ENCODE measurements at places on chromosomes 12 and 14. TPM values are rescaled to one million over a fixed set of nuclear protein-coding genes. Genes with fewer than 3 reads are reported as not detected.
A peak's percentile ranks its signal among the peaks of the same experiment; 100 is the strongest.

Gene ANKRD33
- total RNA-seq, result under 0.01 TPM

Gene RNU4-1
- under 0.01 TPM for total RNA-seq

Gene SYCP3
- total RNA-seq, result 0.26 TPM

Gene GLT8D2
- 12.6 TPM for total RNA-seq

Gene IFT81
- total RNA-seq, result 33.1 TPM

Gene MANSC4
- total RNA-seq, result 0.17 TPM

Gene CRY1
- 8.0 TPM for total RNA-seq

Gene RNASE8
- total RNA-seq, result not detected

Gene PPP2R3C
- 64.2 TPM for total RNA-seq

Gene KCNH3
- total RNA-seq, result 0.17 TPM

DNA sequence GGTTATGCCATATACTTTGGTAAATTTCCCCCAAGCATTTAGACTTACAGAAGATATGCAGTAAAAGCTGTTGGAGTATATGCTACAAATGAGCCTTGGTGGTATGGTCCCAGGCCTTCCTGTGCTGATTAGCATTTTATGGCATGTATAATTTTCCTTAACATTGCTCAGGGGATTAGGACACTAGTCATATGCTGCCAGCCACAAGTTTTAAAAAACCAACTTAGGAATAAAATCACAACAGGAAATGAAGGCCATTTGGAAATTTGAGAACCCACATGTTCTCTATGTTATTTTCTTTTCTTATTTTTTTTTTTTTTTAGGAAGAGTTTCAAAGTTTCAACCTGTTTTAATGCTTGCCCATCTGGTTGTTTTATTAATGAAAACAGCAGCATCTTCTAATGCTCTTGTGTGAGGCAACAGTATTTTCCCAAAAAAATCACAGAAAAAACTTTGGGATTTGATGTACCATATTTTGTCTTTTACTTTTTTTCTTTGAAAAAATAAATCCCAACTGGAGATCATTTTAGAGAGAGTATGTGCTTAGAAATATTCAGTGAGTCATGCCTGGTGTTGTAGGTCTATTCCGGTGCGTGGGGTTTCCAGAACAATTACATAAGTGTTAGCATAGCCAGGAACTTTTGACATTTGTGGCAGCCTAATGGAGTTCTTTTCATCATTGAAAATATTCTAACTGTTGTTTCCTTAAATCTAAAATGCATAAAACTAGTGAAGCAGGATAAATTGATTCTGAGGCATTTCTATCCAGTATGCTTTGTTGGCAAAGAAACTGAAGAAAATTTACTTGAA, 21.7 kb upstream of the DUSP6 start:
- no peaks in the 10 kb centered on the region for H3K36me3 ChIP-seq
- no peak overlapping the region for H3K4me3 ChIP-seq
- H3K27me3 ChIP-seq, result no peaks in the 10 kb centered on the region
- no peak overlapping the region for H3K27ac ChIP-seq
- peak; percentile 73 for DNase-seq

DNA sequence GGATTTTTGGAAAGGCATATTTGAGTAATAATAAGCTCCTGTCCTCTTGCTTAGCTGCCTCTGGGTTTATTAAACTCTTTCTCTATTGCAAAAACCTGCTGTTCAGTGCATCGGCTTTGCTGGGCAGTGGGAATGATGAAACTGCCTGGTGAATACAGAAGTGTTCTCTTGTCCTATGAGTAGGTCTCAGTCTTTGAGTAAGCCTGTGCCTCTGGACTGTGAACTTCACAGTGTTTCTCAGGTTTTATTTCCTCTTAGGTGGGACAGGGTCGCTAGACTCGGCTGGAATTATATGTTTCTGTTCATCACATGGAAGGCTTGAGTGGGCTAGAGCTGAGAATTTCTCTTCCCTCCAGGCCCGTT, 46.4 kb downstream of the CRADD start:
- H3K4me3 ChIP-seq, result no peak overlapping the region
- H3K4me1 ChIP-seq, result no peaks in the 10 kb centered on the region
- DNase-seq, result no peak

DNA sequence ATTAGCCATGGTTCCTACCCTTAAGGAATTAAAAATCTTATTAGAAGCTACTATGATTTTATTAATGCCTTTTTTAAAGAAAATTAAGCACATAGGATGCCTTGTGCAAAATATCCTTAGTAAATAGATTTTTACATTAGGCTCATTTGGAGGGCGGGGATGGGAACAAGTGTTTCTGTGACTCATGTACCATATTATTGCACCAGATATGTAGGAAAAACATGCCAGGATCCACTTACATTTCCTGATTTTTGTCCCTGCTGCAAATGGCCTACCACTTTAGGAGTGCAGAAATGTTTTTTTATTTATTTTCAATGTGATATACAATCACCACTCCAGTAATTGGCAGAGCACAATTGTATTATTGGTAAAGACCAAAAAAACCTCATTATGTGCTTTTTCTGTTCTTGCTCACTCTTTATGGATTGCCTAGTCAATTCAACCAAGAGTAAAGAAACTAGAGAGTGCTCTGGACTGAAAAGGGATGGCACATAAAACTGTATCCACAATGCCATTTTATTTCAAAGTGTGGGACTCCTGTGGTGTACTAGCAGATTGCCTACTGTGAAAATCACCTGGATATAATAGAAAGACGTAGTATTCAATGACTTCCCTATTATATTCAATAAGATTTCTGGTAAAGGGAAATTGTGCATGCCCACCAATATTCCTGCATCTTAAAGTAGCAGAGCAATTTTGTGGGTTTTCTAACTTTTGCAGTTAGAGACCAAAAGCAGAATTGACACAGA, 86.9 kb downstream of the ANO6 start:
- H3K27me3 ChIP-seq, result no peaks in the 10 kb centered on the region
- peaks cover 3% of the 10 kb centered on the region for H3K4me1 ChIP-seq
- no peak overlapping the region for H3K27ac ChIP-seq
- no peak overlapping the region for H3K4me3 ChIP-seq

DNA sequence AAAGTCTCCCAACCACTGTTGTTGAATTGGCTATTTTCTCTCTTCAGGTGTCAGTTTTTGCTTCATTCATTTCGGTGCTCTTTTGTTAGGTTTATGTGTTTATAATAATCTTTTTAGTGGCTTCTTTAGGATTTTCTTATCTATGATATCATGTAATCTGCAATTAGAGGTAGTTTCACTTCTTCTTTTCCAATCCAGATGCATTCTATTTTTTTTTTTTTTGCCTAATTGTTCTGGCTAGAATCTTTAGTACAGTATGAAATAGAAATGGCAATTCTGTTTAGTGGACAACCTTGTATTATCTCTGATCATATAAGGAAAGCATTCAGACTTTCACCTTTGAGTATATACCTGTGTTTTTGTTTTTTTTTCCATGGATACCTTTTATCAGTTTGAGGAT, 17.4 kb downstream of the CNOT2 start:
- H3K27ac ChIP-seq, result no peak overlapping the region
- no peak for DNase-seq
- H3K4me3 ChIP-seq, result no peak overlapping the region
- no peaks in the 10 kb centered on the region for H3K27me3 ChIP-seq

- no peaks in the 10 kb centered on the region for H3K27me3 ChIP-seq
- DNase-seq, result no peak
- H3K4me1 ChIP-seq, result no peaks in the 10 kb centered on the region
- no peak overlapping the region for H3K4me3 ChIP-seq
Measured at GRCh38 chr12:120481022-120481767, 11.6 kb upstream of the SRSF9 start.

- DNase-seq, result no peak
- no peak overlapping the region for H3K4me3 ChIP-seq
- no peaks in the 10 kb centered on the region for H3K4me1 ChIP-seq
- H3K27me3 ChIP-seq, result no peaks in the 10 kb centered on the region
- H3K27ac ChIP-seq, result no peak overlapping the region
- H3K36me3 ChIP-seq, result no peaks in the 10 kb centered on the region
Measured at GRCh38 chr12:39405580-39405979, 37.3 kb downstream of the KIF21A start.

DNA sequence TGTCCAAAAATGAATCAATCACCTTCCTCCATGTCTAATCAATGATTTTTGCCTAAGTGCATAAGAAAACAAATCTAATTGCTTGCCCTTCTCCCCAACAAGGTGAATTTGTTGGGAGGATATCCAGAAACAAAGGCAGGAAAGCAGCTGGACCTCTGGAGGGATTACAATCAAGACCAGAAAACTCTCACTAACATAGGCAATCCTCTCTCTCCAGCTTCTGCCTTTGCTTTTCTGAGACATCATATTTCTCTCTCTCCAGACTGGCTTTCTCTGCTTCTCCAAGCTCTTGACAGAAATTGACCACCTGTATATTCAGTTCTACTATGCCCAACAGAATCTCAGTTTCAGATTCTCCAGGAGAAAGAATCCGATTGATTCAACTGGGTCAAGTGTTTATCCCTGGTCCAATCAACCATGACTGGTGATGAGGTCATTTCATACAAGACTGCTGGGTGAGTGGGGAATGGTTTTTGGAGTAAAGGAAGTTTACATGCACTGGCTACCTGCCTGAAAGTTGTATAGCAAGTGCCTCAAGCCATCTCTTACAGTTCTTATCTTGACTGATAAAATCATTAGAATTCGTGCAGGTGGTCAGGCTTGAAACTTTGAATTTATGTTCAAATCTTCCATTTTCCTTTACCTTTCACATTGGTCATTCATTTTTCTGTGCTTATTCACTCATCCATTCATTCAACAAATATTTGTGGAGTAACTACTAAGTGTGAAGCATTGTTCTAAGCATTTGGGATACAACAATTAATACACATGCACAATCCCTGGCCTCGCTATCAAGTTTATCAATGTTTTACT, 22.2 kb upstream of the CFAP54 start:
- no peak for DNase-seq
- no peaks in the 10 kb centered on the region for H3K27me3 ChIP-seq
- no peak overlapping the region for H3K27ac ChIP-seq
- no peak overlapping the region for H3K4me3 ChIP-seq
- H3K36me3 ChIP-seq, result no peaks in the 10 kb centered on the region

DNA sequence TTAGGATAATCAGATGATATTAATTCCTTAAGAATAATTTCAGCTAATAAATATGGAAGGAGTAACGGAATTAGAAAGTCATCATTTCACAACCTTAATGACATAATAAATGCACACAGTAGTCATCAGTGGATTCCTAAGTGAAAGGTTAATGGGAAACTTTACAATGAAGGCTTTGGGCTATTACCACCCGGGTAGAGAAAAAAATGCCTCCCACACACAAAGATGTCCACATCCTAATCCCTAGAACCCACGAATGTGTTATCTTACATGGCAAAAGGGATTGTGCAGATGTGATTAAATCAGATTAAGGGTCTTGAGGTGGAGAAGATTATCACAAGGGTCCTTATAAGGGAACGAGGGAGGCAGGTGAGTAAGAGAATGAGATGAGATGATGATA, 5.6 kb downstream of the TMED10 start:
- no peak for DNase-seq
- H3K36me3 ChIP-seq, result no peaks in the 10 kb centered on the region
- no peak overlapping the region for H3K27ac ChIP-seq
- no peaks in the 10 kb centered on the region for H3K27me3 ChIP-seq
- no peak overlapping the region for H3K4me3 ChIP-seq

DNA sequence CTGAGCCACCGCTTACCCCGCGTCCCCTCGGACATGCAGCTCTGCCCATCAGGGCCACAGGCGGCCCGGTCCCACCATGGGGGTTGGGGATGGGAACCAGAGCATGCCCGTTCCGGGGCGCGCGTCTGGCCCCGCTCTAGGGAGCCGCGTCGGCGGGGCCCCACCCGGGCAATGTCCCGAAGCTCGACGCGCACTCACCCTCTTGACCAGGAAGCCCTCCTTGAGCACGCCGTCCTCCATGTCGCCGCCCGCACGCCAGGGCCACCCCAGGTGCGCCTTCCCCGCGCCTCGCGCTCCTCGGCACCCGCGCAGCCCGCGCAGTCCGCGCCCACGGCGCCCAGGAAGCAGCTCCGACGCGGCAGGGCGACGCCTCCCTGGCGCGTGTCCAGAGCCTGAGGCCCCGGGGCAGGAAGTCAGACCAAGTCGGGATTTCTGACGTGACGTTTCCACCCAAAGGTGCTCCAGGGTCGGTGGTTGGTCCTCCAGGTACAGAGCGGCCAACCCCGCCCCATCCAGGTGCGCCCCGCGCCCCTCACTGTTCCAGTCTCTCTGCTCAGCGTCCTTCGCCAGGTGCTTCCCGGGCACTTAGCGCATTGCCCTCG, at the start of gene PLEK2:
PLEK2 (minus strand) TSS at position 346 of the 602 bp plus-strand sequence; CDS start at position 240, 106 bp downstream.
- H3K4me3 ChIP-seq, result peak within 1 kb of the TSS; percentile 18
- no peaks in the 10 kb centered on the region for H3K27me3 ChIP-seq
- H3K27ac ChIP-seq, result no peak within 1 kb of the TSS
- DNase-seq, result peak; percentile 42
- H3K4me1 ChIP-seq, result peaks cover 6% of the 10 kb centered on the region
- H3K36me3 ChIP-seq, result no peaks in the 10 kb centered on the region

- peak overlapping the region; percentile 38 for H3K27ac ChIP-seq
- H3K36me3 ChIP-seq, result no peaks in the 10 kb centered on the region
- peaks cover 11% of the 10 kb centered on the region for H3K4me1 ChIP-seq
- peak; percentile 54 for DNase-seq
Measured at GRCh38 chr14:71438684-71439083, 493.5 kb upstream of the RGS6 start.
